ENCODE measurements at places on chromosomes 13 and 19. TPM values are rescaled to one million over a fixed set of nuclear protein-coding genes. Genes with fewer than 3 reads are reported as not detected.

DNA sequence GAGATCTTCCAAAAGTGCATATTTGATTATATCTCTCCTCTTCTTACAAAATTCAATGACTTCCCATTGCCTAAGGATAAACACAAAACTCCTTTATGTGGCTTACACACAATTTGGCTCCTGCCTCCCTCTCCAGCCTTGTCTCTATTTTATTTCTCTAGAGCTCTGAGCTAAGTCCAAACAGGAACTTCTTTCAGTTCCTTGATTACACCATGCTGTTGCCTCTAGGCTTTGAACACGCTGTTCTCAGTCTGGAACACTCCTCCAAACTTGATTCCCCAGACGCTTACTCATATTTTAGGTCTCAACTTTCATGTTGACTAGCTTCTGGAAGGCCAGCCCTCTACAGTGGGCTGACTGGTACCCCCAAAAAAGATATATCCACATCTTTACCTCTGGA lies 258.5 kb downstream of the COG6 start:
- no peaks in the 10 kb centered on the region for H3K27me3 ChIP-seq
- no peak for DNase-seq
- no peak overlapping the region for H3K4me3 ChIP-seq
- H3K4me1 ChIP-seq, result no peaks in the 10 kb centered on the region
- H3K36me3 ChIP-seq, result no peaks in the 10 kb centered on the region

- no peaks in the 10 kb centered on the region for H3K36me3 ChIP-seq
- DNase-seq, result no peak
- no peak overlapping the region for H3K27ac ChIP-seq
- no peak overlapping the region for H3K4me3 ChIP-seq
These were observed 46.4 kb downstream of the SOX1 start for GRCh38 chr13:112113348-112113747.

DNA sequence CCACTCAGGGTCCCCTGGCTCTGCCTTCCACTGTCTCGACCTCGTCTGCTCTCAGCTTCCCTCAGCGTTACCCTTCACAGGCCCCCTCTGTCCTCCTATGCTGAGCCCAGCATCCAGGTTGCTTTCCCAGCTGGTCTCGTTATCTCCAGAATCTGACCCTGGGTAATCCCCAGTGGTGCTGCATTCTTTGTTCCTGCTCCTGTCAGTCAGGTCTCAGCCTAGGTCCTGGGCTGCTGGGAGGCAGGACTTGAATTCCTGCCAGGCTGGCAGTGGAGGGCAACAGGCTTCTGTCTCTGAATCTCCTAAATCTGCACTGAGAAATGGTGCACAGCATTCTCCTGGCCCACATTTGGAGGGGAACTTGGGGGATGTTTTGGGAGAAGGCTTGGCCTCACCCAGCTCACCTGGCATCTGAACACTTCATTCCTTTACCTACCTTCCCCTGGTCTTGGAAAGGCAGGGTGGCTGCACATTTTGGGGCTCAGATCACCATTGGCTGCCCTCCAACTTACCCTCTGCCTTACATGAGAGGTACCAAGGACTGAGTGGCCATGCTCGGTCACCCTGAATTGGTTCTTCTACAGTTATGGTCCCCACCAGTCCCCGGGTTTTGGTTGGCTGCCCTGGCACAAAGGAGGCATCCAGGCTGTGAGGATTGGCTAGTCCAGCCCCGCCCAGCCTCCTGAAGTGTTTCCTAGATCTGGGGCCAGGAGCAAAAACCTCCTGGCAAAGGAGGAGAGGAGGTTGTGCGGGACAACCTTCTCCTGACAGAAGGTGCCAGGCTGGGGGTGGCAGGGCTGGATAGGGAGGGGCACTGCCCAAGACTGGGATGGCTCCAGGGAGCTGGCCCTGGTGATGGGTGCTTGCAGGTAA lies at the start of gene CYP4F8:
Gene CYP4F8 (plus strand): TSS at position 712 of the 873 bp plus-strand sequence. CDS start 399 bp downstream, outside the sequence.
- no peaks in the 10 kb centered on the region for H3K4me1 ChIP-seq
- H3K36me3 ChIP-seq, result no peaks in the 10 kb centered on the region
- no peak within 1 kb of the TSS for H3K4me3 ChIP-seq
- no peaks in the 10 kb centered on the region for H3K27me3 ChIP-seq
- DNase-seq, result no peak

DNA sequence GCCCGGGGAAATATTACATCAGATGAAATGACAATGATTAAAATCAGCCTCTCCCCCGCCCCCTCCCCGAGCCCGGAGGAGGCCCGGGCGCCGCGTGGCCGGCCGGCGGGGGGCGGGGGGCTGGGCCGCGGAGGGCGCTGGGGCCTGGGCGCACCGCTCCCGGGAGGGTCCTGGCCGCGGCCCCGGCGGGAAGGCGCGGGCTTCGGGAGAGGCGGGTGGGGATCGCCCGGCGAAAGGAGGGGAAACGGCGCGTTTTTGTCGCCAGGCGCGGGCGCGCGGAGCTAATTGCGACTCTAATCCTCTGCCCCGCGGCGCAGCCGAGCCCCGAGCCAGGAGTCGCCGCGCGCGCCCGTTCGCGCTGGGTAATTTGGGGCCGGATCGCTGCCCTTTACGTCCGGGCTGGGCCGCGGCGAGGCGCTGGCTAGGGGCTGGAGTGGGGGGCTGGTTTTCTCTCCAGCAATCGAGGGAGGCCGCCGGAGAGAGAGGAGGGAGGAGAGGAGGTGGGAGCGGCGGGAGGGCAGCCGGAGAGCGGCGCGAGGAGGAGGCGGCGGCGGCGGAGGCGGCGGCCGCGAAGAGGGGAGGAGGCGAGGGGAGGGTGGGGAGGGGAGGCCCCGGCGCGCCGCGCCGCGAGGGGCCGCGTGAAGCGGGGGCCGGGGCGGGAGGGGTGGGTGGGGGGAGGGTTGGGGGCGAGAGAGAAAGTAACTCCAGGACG lies at the start of gene KCTD15:
Gene KCTD15 (plus strand): TSS at position 707 of the 712 bp plus-strand sequence. CDS start 3,585 bp downstream, outside the sequence.
- H3K27ac ChIP-seq, result peak within 1 kb of the TSS; percentile 95
- no peaks in the 10 kb centered on the region for H3K4me1 ChIP-seq
- no peaks in the 10 kb centered on the region for H3K27me3 ChIP-seq
- peak within 1 kb of the TSS; percentile 54 for H3K4me3 ChIP-seq

DNA sequence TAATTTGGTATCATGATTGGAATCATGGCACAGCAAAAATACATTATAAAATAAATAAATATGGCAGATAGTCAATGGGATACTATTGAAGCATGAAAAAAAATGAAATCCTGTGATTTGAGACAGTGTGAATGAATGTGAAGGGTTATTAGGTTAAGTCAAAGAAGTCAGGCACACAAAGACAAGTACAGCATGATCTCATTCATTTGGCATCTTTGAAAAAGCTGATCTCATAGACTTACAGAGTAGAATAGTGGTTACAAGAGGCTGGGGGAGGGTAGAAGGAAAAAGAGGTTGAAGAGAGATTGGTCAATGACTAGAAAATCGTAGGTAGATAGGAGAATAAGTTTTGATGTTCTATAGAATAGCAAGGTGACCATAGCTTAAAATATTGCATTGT lies 295.1 kb upstream of the SLITRK5 start:
- H3K36me3 ChIP-seq, result no peaks in the 10 kb centered on the region
- no peaks in the 10 kb centered on the region for H3K4me1 ChIP-seq
- no peak overlapping the region for H3K4me3 ChIP-seq

DNA sequence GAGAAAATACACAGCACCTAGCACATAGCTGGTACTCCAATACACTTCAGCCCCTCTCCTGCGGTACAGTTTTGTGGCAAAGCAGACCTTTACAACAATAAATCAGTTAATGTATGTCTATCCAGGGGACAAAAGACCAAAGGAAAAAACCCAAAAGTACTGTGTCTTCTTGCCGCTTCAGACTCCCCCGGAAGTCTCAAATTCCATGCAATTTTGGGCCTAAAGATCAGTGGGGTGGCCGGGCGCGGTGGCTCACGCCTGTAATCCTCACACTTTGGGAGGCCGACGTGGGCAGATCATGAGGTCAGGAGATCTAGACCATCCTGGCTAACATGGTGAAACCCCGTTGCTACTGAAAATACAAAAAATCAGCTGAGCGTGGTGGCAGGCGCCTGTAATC lies 16.2 kb downstream of the CARS2 start:
- H3K27ac ChIP-seq, result no peak overlapping the region
- peaks cover 2% of the 10 kb centered on the region for H3K36me3 ChIP-seq
- H3K4me1 ChIP-seq, result no peaks in the 10 kb centered on the region
- no peak for DNase-seq
- H3K4me3 ChIP-seq, result no peak overlapping the region
- H3K27me3 ChIP-seq, result no peaks in the 10 kb centered on the region

DNA sequence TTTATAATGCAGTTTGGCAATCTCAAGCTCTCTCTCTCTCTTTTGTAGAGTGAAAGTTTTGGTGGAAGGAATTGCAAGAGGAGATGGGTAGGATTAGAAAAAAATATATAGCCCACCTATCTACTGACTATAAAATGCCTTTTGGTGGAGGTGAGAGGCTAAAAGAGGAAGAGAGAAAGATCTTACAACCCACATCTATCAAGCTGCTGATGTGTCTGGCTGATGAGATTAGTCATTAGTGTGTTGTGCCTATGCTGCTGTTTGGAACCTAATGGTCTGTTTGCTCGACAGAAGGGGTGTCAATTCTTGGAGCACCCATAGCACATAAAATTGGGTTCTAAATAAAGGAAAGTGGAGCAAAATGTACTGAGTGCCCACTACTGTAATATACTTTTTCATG lies 411.0 kb downstream of the HS6ST3 start:
- no peak overlapping the region for H3K4me3 ChIP-seq
- DNase-seq, result no peak
- H3K4me1 ChIP-seq, result no peaks in the 10 kb centered on the region

DNA sequence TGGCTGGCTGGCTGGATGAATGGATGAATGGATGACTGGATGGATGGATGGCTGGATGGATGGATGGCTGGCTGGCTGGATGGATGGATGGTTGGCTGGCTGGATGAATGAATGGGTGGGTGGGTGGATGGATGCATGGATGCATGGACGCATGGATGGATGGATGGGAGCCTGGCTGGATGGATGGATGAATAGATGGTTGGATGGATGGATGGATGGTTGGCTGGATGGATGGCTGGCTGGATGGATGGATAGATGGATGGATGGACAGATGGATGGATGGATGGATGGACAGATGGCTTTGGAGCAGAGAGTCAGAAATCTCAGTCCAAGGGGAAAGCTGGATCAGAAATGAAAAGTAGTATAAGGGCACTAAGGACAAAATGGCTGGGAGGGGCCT lies 106.4 kb upstream of the SERP2 start:
- no peaks in the 10 kb centered on the region for H3K27me3 ChIP-seq
- H3K4me3 ChIP-seq, result no peak overlapping the region
- DNase-seq, result no peak
- H3K36me3 ChIP-seq, result no peaks in the 10 kb centered on the region
- no peak overlapping the region for H3K27ac ChIP-seq

- no peak overlapping the region for H3K4me3 ChIP-seq
- H3K27me3 ChIP-seq, result no peaks in the 10 kb centered on the region
- DNase-seq, result peak; percentile 78
These were observed 173.1 kb downstream of the LACC1 start for GRCh38 chr13:44052780-44053184.

GRCh38 chr19:18433015-18433691 lies 4.8 kb downstream of the ISYNA1 start:
- peak; percentile 83 for DNase-seq
- H3K27me3 ChIP-seq, result no peaks in the 10 kb centered on the region
- H3K36me3 ChIP-seq, result no peaks in the 10 kb centered on the region
- H3K27ac ChIP-seq, result peak overlapping the region; percentile 47
- peaks cover 5% of the 10 kb centered on the region for H3K4me1 ChIP-seq

- no peak for DNase-seq
- H3K27ac ChIP-seq, result no peak overlapping the region
- H3K27me3 ChIP-seq, result no peaks in the 10 kb centered on the region
- no peaks in the 10 kb centered on the region for H3K36me3 ChIP-seq
- no peak overlapping the region for H3K4me3 ChIP-seq
These were observed 131.3 kb downstream of the SUCLA2 start for GRCh38 chr13:47869776-47870175.

- H3K27ac ChIP-seq, result no peak overlapping the region
- H3K36me3 ChIP-seq, result no peaks in the 10 kb centered on the region
- H3K27me3 ChIP-seq, result no peaks in the 10 kb centered on the region
- peaks cover 7% of the 10 kb centered on the region for H3K4me1 ChIP-seq
- no peak for DNase-seq
These were observed 1.8 kb upstream of the LHFPL6 start for GRCh38 chr13:39604756-39605155.

GRCh38 chr13:111152844-111153243 lies 37.7 kb downstream of the ARHGEF7 start:
- peaks cover 13% of the 10 kb centered on the region for H3K4me1 ChIP-seq
- DNase-seq, result peak; percentile 85
- no peaks in the 10 kb centered on the region for H3K36me3 ChIP-seq

The ATP4A gene
- not detected for total RNA-seq

The KCNC3 gene
- total RNA-seq, result 31.0 TPM

The CLDND2 gene
- 1.1 TPM for total RNA-seq

The WASF3 gene
- total RNA-seq, result 18.5 TPM

The TBXA2R gene
- 6.7 TPM for total RNA-seq

The PEG3 gene
- total RNA-seq, result 8.7 TPM

The CYP2A6 gene
- not detected for total RNA-seq

The STARD13 gene
- 37.2 TPM for total RNA-seq

The SLC25A23 gene
- 76.6 TPM for total RNA-seq

The GRK1 gene
- total RNA-seq, result not detected

The ZNF814 gene
- 27.7 TPM for total RNA-seq

The SIGLEC9 gene
- 8.1 TPM for total RNA-seq

The RFX1 gene
- 17.9 TPM for total RNA-seq

The MAP4K1 gene
- total RNA-seq, result 17.7 TPM
